ENCODE measurements at places on chromosomes 11 and 22.

GRCh38 chr11:71488681-71489270 is 35.8 kb downstream of the NADSYN1 start:
- no peak for DNase-seq

GRCh38 chr11:76744186-76745043 is 38.7 kb upstream of the TSKU start:
- no peak for DNase-seq

GRCh38 chr22:27975381-27976013 is 56.4 kb upstream of the PITPNB start:
- no peak for DNase-seq

DNA sequence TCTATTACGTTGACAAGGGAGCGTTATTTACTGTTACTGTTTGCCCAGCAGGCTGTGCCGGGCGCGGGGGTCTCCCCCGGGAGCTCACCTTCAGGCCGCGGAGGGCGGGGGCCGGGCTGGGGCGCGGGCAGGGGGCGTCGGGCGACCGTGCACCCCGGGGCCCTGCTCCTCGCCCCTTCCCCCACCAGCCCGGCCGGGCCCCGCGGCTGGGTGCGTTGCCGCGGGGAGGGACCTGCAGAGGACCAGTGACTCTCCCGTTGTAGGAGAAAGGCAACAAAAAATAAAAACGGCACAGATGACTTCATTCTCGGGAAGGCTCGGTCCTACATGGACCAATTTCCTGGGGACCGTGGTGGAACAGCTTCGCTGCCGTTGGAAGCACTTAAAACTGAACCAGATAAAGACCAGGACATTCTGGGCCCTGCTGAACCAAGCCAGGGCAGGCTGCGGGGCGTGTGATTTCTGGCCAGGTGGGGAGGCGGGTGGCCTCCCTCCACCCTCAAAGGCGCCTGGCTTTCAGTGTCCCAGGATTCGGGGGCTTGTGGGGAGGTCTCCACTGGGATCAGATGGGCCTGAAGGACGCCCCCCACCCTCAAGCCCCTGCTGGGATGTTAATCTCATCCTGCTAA is 57.4 kb downstream of the IGLL1 start:
- DNase-seq, result no peak

GRCh38 chr11:128497061-128497775 is 90.1 kb downstream of the ETS1 start:
- DNase-seq, result no peak

DNA sequence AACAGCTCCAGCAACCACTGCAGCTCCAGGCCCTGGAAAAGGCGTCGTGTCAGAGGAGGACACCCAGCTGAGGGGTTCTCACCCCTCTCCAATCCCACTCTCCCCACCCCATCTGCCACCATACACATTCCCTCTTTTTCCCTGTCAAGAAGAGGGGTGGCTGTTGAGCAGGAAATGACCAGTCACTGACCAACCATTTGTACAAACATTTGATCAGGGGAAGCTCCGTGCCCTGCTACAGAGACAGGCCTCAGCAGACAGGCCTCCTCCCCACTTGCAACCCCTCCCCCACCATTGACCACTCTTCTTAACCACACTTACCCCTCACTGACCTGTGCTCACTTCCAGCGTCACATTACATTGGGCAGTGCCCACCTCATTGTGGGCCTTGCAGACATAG is 2.3 kb upstream of the VSIG2 start:
- no peak for DNase-seq

DNA sequence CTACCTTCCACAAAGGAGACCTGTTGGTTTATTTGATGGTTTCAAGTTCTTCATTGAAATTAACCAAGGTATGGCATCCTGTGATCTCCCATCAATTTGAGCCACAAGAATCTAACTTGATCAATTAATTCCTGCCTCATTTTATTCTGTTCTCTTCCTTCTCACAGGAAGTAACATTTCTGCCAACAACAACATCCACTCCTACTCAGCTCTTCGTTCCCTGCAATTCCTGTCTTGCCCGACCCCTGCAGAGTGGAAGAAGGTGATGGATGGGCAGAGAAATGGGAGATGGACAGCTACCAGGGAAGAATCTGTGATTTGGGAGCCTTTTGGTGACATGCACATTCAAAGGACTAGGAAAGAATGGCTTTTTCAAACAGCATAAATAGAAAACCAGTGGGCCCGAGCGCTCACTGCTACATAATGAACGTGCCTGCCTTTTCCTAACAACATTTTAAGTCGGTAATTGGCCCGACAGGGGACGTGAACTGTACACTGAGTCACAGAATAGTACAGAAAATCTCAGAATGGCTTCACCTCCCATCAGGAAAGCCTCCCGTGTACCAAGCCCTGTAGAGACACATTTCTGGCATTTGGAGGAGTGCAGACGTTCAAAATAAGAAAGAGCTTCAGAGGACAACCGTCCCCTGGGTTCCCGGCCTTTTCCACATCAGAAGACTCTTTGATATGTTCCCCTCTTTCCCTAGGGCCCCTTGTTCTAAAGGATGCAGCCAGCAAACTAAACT is 112.6 kb upstream of the SEZ6L start:
- DNase-seq, result no peak

DNA sequence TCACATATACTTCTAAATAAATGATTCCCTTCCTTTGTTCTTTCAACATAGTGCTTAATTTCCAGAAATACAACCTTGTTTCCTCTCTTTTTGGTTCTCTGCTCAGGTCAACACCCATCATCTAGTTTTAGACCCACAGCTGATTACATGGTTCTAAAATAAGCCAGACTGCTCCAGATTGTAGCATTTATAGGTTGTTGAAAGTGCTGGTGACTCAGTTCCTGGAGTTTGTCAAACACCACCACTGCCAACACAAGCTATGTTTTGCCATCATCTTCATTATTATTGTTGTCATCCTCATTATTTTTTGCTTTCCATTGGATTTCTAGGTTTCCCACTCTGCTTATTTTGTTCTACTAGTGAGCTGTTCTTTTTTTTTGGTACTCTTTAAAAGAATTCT is 22.3 kb upstream of the MMP20 start:
- DNase-seq, result no peak

DNA sequence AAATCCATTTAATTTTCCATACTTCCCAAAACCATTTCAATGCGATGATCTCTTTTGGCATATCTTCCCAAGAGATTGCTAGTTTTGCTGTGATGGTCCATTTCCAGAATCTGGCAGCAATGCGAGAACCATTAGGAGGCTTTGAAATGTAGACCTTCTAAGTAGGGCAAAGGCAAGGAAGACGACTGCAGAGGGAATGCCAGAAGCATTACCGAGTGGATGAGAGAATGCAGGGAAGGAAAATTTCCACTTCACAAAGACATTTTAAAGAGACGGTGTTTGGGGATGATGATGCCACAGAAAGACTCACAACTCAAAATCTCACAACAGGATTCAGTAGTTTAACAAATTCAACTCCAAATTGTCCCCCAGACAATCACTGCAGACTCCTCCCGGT is 471 bp upstream of the CEP126 start:
- no peak for DNase-seq

DNA sequence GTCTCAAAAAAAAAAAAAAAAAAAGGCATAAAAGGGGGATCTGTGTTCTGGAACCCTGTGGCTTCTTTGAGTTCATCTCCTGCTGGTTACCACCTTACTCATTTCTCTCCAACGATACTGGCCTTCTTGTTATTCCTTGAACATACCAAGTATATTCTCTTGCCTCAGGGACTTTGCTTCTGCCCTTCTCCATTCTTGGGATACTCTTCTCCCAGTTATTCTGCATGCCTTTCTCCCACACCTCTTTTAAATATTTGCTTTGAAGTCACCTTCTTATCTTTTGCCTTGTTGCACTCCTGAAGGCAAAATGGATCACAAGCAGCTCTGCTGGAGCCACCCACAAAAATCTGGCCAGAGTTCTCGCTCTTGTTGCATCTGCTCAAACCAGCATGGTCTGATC is 76.0 kb upstream of the RRM1 start:
- no peak for DNase-seq

DNA sequence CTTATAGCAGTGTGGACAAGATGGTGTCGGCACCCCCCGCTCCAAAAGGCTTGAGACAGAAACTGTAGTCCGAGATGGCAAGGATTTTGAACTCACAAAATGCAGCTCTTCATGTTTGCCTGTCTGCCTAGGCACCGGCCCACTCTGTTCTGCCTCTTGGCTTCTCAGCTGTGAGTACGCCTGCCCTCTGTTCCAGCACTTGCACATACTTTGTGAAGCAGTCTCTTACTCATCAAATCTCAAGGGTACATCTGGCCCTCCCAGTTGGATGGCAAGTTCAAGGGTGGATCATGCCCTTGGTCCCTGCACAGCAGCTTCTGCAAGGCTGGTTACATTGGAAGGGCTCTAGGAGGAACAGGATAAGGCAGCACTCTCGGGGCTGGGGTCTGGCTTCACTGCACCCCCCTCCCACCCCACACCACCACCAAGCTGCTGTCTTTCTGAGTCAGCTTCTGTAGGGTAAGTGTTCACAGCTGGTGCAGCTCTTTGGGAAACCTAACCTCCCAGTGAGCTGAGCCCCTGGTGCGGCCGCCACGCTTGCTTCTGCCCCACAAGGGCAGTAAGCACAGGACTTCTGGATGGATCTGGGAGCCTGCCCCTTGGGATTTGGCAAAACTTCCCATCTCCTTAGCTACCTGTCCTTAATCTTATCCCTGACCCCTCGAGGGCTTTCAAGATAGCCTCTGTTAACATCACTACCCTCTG is 37.2 kb downstream of the FAM83F start:
- no peak for DNase-seq

DNA sequence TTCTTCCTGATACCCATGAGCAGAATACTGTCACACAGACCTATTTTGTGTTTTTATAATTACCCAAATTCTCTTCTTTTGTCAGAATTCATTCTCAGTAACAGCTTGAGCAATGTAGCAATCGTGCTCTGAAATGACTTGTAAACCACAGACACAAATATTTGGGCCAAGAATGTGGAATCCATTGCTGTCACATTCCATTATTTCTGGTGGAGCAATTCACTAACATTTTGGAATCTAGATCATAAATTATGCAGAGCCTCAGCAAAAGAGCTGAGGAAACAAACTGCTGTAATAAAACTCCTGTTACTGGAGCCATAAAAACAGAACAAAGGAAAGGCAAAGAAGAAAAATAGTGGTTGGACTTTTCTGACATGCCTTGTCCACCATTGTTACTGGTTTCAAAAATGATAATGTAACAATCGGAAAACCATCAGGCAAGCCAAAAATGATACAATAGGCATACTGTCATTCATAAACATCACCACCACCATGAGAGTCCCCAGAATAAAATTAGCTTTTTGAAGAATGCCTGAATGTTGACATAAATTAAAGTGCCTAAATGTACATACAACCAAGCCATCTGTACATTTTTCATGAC is 223.4 kb upstream of the PITPNB start:
- DNase-seq, result no peak

DNA sequence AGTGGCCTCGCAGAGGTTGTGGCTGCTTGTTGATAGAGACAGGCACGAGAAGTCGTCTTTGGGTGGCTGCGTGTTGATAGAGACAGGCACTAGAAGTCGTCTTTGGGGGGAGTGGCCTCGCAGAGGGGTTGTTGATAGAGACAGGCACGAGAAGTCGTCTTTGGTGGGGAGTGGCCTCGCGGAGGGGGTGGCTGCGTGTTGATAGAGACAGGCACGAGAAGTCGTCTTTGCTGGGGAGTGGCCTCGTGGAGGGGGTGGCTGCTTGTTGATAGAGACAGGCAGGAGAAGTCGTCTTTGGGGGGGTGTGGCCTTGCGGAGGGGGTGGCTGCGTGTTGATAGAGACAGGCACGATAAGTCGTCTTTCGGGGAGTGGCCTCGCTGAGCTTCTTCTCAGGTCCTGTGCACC is 328.8 kb downstream of the TBC1D22A start:
- DNase-seq, result no peak

DNA sequence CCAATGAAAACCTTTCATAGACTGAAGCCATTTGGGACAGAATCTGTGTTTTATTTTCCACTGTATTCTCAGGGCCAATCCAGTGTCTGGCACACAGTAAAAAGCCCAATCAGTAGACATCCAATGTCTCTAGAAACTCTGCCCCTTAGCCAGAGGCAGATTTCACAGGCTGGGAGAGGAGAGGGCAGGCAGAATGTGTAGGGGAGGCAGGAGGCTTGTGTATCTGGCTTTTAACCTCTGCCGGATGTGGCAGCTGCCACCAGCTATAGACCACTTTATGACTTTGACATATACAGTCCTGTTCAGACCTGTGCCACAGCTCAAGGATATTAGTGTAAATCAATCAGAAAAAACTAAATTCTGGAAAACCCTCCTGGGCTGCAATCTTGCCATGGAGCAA is 4.4 kb downstream of the EXPH5 start:
- no peak for DNase-seq

DNA sequence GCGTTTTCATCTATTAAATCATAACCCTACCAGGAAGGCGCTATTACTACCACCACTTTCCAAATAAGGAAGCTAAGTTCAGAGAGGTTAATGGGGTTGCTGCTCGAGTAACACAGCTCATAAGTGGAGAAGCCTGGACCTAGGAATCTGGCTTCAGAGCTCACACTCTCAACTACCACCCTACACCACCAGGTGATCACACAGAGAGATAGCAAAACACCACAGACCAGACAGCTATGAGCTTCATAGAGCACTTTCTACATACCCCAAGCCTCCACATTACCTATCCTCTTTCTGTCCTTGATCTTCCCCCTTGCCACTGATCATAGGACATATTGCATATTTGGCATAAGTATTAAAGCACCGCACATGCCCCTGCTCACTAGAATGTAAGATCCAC is 65.4 kb downstream of the TIMP3 start:
- DNase-seq, result no peak

DNA sequence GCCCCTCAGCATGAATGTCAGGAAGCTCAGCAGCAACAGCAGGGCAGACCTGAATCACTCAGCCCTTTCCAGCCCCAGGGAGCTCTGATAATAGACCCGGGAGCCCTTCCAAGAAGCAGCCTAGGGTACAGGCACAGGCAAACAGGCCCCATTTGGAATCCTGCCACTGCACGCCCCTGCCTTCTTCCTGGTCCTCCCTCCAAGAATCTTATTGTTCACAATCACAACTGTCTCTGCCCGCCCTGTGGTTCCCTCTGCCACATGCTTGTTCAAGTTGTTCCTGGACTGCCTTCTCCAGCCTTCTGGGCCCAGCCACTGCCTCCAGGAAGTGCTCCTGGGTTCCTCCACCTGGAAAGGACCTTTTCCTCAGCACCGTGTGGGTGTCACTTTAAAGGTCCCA is 54.6 kb downstream of the LRRC32 start:
- DNase-seq, result no peak

DNA sequence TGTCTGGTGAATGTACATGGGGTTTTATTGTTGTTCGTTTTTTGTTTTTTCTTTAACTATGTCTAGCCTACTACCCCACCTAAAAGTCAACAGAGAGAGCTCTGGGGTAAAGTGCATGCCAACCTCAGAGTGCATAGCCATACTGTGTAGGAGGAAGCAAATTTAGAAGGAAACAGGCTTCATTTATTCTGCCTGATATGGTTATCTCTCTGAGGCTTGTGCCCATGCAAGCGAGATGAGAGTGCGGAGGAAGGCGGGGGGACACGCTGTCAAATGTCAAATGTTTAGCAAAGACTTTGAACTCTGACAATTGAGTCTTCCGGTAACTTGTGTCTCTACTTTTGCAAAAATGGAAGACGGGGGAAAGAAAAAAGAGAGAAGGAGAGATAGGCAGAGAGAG is 295.5 kb downstream of the ETS1 start:
- no peak for DNase-seq

All from activated T-helper 2 cell treated with anti-CD3 and anti-CD28 coated beads, Interferon-gamma antibody, Interleukin-2, Interleukin-4, amounts not matched to agents 10 μg/mL and 5 μg/mL and 100 μg/mL, durations not matched to agents 14 hours and 24 hours and 36 hours (primary cell).